ENCODE measurements at places on chromosomes 3 and 15. TPM values are rescaled to one million over a fixed set of nuclear protein-coding genes. Genes with fewer than 3 reads are reported as not detected.

DNA sequence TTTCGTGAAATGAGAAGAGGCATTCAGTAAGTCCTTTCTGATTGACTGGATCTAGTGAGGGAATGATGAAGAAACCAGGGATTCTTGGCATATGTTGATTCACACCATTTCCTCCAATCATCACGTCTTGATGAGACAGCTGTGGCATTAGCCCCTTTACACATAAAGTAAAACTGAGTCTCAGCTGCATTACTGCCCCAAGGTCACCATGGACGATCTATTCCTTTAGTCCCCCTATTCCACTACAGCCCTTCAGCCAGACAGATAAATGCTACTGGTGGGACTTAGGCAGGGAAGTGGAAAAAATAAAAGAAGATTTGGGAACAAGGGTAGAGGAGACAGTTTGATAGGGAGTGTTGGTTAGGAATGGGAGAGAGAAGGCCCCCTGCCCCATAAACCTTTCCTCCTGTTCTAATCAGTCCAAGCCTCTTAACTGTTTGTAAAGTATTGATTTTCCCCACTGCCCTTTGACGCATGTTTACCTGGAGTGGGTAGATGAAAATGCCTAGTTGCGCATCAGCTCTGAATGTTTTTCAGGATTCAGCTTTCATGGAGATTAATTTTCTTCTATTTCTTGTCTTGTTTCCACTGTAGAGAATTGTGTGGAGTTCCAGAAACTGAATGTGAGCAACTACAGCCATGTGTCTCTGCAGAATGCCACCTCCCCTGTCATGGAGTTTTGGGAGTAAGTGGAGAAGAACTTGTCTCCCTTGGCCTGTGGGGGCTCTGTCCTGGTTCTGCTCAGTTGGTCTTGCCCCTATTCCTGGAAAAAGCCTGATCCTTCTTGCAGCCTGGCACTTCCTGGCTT is 6.9 kb downstream of the SLC6A11 start:
- no peak for DNase-seq

DNA sequence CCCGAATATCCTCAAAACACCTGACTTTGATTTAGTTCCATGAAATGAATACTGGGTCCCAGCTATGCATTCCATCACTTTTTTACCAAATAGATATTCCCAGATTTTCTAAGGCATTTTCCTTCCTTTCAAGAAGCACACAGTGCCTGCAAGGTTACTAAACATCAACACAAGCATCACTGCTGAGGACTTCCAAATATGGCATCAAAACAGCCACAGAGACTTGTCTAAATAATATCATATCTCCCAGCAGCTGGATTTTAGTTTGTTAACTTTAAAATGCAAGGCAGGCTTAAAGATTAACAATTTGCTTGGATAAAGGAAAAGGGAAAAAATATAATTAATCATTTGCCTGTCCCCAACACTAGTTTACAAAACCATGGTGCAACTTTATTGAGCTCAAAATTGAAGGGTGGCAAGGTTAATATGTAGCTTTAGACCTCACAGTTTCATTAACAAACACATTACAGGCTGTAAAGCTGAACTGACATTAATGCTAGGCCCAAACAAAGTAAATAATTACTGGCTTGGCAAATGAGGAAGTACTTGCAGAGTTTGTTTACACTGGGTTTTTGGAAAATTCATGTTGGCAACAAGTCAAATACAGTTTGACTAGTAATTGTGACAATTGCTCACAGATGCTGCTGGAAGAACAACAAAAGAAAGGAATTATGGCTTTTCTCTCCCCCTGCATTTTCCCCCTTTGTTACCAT is 401.7 kb upstream of the CDIN1 start:
- DNase-seq, result no peak

GRCh38 chr3:128492671-128493569 is at the start of gene GATA2:
Gene GATA2, minus strand, starts transcription at chr3:128493201. Its CDS starts 6,170 bp downstream, at chr3:128487031.
- no peak for DNase-seq

DNA sequence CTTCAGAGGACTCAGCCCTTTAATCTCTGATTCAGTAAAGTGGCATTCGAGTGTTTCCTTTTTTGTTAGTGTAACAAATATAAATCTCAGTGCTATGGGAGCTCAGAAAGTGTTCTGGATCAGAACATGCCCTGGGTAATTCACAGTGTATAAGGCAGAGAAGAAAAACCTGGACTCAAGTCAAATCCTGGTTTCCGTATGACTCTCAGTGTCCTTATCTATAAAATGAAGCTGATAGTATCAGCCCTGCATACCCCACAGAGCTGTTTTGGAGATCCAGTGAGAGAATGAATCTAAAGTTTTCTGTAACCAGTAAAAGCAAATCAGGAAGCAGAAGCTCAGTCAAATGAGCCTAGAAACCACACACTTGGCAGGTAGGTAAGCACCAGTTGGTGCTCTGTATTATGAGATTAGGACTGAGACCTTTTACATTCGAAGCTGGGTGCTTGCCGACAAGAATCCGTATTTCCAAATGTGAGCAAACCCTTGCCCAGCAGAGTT is 67.2 kb downstream of the IL1RAP start:
- DNase-seq, result no peak

GRCh38 chr3:81496407-81497104 is 264.9 kb downstream of the GBE1 start:
- peak; percentile 61 for DNase-seq

GRCh38 chr3:122678506-122678905 is 2.1 kb upstream of the PARP14 start:
- no peak for DNase-seq

DNA sequence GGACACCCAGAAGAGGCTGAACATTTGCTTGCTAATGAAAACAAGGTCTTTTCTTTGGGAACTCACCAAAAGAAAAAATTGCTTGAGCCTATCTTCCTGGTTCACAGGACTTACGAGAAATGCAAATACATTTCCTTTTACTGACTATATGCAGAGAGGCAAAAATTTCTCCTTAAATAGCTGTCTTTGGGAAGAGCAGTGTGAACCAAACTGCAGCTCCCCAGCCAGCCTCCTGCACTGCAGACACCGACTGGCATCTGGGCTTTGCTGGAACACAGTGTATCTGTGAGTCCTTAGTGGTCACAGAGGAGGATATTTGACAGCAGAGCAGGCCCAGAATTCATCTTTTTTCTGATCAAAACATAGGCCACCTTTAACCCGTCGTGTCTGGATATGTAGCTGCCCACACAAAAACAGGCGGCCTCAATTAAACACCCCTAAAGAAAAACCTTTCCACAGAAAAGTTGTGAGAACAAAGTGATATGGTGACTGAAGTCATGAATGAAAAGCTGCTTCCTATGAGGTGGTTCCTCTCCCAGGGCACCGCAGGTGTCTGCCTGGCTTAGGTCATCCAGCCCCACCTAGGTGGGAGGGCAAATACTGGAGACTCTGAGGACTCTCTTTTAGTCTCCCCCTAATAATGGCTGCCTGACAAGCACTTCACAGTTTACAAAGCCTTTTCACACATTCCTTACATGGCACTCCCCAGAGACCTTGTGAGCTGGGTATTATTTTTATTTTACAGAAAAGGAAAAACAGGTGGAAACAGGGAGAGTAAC is 46.1 kb upstream of the TMEM158 start:
- DNase-seq, result no peak

GRCh38 chr3:40020689-40021088 is 211.3 kb downstream of the MYRIP start:
- DNase-seq, result no peak

GRCh38 chr3:106728315-106729098 is 648.7 kb upstream of the CCDC54 start:
- DNase-seq, result peak; percentile 95

DNA sequence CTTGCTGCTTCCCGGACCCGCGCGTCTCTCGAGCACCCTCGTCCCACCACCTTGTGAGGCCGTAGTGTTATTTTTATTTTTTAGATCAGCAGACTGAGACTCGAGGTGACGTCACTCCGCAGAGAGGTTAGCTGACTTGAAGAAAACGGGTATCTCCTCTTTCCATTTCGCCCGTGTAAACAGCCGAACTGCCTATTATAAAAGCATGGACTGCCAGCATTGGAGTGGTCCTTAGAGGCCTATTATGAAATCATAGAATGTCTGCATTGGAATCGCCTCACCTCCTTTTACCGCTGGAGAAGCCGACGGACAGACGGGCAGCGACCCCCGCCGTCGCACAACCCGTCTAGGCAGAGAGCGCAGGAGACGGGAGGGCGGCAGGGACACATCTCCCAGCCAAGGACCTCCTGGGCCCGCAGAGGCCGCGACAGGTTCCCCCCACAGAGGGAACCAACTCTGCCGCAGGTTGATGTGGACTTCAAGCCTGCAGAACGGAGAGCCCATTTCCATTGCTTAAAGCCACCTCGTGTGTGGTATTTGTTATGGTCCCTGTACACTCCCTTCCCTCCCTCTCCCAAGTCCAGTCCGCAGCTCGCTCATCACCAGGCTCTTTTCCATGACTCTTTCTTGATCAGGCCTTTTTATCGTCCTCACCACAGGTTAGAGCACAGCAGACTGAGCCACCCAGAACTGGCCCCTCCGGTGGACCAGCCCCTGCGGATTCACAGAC is 540 bp upstream of the PPP1R2 start:
- DNase-seq, result no peak

- DNase-seq, result no peak
These were observed 172.4 kb upstream of the SLC2A2 start for GRCh38 chr3:171198781-171199472.

DNA sequence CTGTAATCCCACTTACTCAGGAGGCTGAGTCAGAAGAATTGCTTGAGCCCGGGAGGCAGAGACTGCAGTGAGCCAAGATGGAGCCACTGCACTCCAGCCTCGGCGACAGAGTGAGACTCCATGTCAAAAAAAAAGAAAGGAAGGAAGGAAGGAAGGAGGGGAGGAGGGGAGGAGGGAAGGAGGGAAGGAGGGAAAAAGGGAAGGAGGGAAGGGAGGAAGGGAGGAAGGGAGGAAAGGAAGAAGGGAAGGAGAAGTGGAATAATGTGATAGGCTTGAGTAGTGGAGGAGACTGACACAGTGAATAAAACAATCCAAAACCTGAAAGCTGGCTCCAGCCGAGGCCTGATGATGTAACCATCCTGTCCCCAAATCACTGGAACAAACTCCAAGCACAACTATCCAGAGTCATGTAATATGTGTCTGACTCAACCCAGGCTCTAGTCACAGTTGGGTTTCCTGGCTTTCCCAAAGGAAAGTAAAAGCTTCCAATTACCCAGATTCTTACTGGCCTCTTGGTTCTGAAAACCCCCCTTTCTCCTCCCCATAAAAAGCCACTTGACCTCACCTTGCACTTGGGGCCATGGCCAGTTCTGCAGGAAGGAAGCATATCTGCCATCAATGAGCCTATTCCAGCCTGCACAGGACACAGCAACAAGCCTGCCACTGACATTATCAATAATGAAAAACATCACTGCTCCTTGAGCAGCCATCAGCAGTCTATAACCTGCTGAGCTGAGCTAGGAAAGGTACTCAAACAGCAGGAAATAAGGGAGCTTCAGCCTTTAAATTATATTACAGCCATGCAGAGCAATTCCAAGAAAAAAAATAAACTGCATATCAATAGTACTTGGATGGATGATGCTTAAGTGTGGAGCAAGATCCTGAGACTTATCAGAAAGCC is 48.3 kb downstream of the MB21D2 start:
- no peak for DNase-seq

DNA sequence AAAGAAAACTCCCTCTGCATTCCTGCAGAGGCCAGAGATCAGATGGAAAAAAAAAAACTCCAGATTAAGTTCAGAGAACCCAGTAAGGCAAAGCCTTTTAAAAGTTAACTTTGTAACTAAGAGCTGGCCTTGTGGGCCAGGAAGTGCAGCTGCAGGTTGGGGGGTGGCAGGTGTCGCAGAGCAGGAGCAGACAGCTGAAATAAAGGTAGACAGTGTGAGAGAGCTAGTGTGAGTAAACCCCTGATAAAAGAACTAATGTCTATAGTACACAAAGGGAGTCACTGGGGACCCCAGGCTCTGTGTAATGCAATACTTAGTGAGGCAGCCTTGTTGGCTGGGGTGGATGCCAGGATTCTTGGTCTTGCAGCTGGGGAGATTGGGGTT is 42.1 kb downstream of the PPCDC start:
- DNase-seq, result no peak

DNA sequence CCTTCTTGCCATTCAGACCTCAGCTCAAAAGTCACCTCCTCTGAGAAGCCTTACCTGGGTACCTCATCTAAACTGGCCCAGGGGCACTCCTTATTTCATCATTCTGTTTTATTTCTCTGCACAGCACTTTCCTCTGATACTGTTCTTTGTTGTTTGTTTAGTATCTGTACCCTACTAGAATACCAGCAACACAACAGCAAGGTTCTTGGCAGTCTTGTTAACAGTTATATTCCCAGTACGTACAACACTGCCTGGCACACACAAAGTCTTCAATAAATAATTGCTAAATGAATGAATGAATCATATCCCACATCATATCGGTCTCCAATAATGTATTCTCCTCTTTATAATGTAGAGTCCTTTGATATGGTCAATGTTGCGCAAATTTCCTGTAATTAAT is 188.1 kb downstream of the FOXP1 start:
- no peak for DNase-seq

GRCh38 chr15:100703032-100703578 is 100.7 kb downstream of the ASB7 start:
- DNase-seq, result peak; percentile 74

- peak; percentile 75 for DNase-seq
These were observed 82.7 kb upstream of the SLC6A6 start for GRCh38 chr3:14319654-14320182.

- no peak for DNase-seq
These were observed 195.9 kb downstream of the KLHL25 start for GRCh38 chr15:85598718-85599398.

DNA sequence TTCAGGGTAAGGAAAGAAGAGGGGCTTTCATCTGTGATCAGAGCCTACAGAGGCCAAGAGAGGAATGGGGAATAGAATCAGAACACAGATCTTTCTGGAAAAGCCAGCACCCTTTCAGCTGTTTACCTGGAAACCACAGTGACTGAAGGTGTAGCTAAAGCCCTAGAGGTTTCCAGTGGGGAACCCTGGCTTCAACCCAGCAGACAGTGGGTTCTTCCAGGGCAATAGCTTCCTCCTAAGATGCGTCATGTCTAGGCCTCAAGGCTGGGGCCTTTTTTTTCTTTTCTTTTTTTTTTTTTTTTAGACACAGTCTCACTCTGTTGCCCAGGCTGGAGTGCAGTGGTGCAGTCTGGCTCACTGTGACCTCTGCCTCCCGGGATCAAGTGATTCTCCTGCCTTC is 3.1 kb upstream of the CPNE9 start:
- no peak for DNase-seq

GRCh38 chr15:45205192-45205591 is 17.4 kb upstream of the SHF start:
- peak; percentile 57 for DNase-seq

Gene OR5AC2
- not detected for total RNA-seq

Gene AMT
- total RNA-seq, result 3.8 TPM

Gene SLC28A2
- not detected for total RNA-seq

Gene CHRNA3
- total RNA-seq, result not detected

Gene POPDC2
- 0.64 TPM for total RNA-seq

Gene ZXDC
- total RNA-seq, result 30.8 TPM

Gene MINAR1
- 0.50 TPM for total RNA-seq

Measured in mammary epithelial cell (primary cell).